ENCODE measurements at places on chromosomes 12 and 14.

DNA sequence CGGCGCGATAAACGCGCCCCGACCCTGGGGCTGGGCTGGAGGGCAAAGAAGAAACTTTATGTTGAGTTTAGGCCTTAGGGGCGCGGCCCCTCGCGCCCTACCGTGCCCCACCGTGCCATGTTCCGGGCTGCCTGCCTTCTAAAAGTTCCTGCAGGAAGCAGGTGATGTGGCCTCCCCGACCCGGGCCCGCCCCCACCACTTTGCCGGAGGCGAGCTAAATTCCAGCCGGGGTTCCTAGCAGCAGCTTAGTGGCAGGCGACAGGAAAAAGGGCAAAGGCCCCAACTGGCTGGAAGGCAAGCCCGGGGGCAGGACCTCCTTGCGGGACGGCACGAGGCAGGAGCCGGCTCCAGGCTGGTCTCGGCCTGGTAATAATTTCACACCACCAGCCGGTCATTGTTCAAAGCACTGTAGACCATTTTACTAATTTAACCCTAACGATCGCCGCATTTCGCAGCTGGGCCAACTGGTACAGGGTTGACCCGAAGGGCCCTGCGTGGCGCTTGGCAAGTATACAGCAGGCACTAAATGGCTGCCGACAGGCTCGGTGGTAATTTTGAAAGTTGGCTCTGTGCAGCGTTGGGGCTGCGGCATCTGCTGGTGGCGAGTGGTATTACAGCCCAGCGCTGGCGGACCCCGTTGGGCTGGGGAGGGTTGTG is 895 bp upstream of the CCDC88C start:
- H3K27ac ChIP-seq = peak overlapping the region; percentile 55
- peak overlapping the region; percentile 37 for H3K4me3 ChIP-seq
- no peaks in the 10 kb centered on the region for H3K36me3 ChIP-seq
- peak; percentile 89 for DNase-seq
- H3K27me3 ChIP-seq = no peaks in the 10 kb centered on the region
- H3K4me1 ChIP-seq = peaks cover 34% of the 10 kb centered on the region

DNA sequence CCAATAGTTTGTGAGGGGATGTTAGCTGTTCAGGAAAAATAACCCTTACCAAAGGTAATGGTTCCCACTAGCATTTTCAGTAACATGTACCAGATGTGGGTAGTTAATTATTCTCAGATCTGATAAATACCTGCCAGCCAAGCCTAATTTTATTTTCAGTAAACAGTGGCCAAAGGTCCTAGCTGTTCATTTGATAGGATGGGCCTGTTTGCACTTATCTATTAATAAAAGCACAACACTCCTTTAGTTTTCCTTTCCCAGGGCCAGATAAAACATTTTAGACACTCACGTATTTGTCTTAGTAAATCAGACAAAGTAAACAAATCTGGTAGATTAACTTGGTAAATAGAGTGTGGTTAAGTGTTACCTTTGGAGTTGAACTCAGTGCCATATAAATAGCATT is 345.1 kb downstream of the RAD51B start:
- H3K4me3 ChIP-seq = no peak overlapping the region
- H3K27ac ChIP-seq = peak overlapping the region; percentile 94
- peaks cover 15% of the 10 kb centered on the region for H3K4me1 ChIP-seq
- no peaks in the 10 kb centered on the region for H3K27me3 ChIP-seq
- no peaks in the 10 kb centered on the region for H3K36me3 ChIP-seq

DNA sequence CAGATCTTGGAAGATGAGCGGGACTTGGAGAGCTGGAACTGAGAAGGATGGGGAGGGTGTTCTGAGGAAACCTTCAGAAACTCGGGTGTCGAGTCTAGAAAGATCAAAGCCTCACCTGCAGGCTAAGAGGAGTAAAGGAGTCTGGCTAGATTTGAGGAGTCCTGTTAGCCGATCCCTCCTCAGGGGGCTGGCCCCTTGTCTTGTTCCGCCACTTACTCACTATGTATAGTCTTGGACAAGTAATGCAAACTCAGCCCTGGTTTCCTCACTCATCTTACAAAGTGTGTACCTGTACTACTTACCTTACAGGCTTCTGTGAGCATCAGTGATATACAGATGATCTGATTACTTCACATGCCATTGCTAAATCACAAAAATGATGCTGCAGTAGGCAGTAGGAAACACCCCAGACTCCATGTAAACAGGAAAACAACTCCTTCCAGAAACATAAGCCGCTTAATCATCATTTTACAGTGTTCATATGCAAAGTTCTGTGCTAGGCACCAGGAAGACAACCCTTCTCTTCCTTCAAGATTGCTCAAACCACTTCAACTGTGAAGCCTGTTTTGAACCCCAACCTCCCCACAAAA is 2.0 kb upstream of the SPTLC2 start:
- H3K27me3 ChIP-seq = no peaks in the 10 kb centered on the region
- no peak overlapping the region for H3K27ac ChIP-seq
- DNase-seq = no peak
- H3K4me3 ChIP-seq = no peak overlapping the region

- no peak overlapping the region for H3K4me3 ChIP-seq
- H3K36me3 ChIP-seq = no peaks in the 10 kb centered on the region
- H3K4me1 ChIP-seq = no peaks in the 10 kb centered on the region
- H3K27me3 ChIP-seq = no peaks in the 10 kb centered on the region
- no peak overlapping the region for H3K27ac ChIP-seq
These were observed 1282.2 kb upstream of the USP15 start for GRCh38 chr12:60977966-60978365.

- H3K27ac ChIP-seq = no peak overlapping the region
- H3K36me3 ChIP-seq = no peaks in the 10 kb centered on the region
- no peak overlapping the region for H3K4me3 ChIP-seq
- DNase-seq = no peak
- no peaks in the 10 kb centered on the region for H3K27me3 ChIP-seq
These were observed 141.1 kb downstream of the AKAP6 start for GRCh38 chr14:32470161-32470715.

Data from liver (tissue), 10 donors.